ENCODE measurements at places on chromosomes 7 and 10.

DNA sequence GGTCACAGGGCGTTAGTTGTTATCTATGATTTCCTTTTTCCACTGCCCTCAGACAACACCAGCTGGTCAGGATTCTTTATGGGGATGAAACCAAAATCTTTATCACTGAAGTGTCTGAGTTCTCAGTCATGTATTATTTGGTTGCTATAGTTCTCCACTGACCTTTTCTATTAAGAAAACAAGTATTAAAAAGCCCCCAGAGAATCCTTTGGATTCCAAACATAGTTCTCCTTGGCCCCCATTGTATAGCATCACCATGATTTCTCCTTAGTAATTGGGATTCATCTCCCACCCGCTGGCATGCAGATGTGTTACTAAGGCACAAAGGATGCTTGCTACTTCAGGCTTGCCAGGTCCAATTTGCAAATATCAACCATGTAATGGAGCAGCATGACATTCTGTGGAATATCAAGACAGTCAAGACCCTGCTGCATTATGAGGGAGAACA lies 94.3 kb downstream of the IQUB start:
- no peak for DNase-seq

DNA sequence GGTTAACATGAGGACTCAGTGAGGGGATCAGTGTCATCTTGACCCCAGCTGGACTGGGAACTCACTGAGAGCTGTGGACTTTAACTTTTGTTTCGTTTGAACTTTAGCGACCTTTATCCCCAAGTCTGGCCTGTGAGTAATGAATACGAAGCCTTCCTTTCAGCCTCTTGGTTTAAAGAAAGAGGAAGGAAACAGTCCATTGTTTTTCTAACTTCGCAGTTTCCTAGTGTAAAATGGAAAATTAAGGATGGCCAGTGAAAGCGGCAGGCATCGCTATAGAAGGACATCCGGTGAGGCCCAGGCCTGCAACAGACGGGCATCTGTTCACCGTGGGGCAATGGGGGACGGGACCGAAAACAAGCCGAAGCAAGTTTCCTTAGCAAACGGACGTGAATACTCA lies 44.1 kb upstream of the ADO start:
- no peak for DNase-seq

DNA sequence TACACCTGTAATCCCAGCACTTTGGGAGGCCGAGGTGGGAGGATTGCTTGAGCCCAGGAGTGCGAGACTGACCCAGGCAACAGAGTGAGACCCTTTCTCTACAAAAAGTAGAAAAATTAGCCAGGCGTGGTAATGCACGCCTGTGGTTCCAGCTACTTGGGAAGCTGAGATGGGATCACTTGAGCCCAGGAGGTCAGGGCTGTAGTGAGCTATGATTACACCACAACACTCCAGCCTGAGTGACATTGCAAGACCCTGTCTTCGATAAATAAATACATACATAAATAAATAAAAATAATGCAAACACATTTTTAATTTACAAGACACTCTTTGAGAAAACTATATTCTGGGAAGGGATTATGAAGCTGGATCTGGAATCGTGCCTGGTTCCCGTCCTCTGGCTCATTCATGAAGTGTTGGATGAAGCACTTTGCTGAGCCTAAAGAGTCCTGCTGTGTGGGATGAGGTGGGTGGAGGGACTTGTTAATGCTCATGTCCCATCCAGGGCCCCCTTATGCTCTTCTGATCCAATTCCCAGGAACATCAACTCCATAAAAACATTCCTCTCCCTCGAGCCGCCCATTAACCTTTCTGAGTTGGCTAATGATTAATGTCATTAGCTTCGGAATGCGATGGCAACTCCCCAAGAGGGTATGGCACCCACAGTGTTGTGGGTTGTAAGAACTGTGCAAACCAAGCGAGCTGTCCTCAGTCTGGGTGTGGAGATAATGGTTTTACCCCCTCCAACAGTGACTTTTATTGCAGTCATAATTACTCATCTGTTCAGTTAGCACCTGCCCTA lies 236.3 kb downstream of the BAMBI start:
- no peak for DNase-seq

GRCh38 chr7:44966731-44967538 lies 11.9 kb downstream of the MYO1G start:
- no peak for DNase-seq

DNA sequence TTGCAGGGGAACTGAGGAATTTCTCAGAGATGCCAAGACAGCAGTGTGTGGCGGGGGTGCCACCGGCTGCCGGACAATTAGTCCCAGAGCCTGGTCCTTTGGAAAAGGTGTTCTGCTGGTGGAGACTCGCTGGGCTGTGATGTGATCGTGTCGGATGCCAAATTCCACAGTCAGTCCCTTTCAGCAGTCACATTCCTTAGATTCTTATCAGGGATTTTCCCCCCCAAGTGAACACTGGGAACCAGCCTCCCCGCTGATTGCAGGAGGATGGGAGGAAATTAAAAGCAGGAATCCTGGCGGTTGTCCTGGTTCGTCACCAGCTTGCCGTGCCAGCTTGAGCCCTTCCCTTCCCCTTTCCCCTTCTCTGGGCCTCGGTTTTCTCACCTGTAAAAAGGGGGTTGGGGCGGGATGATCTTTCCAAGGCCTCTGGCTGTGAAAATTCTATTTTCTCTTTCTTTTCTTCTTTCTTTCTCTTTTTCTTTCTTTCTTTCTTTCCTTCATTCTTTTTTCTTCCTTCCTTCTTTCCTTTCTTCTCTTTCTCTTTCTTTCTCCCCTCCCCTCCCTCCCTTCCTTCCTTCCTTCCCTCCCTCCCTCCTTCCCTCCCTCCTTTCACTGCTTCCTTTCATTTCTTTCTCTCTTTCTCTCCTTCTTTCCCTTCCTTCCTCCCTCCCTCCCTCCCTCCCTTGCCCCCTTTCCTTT lies 39.6 kb downstream of the COL26A1 start:
- DNase-seq, result no peak

DNA sequence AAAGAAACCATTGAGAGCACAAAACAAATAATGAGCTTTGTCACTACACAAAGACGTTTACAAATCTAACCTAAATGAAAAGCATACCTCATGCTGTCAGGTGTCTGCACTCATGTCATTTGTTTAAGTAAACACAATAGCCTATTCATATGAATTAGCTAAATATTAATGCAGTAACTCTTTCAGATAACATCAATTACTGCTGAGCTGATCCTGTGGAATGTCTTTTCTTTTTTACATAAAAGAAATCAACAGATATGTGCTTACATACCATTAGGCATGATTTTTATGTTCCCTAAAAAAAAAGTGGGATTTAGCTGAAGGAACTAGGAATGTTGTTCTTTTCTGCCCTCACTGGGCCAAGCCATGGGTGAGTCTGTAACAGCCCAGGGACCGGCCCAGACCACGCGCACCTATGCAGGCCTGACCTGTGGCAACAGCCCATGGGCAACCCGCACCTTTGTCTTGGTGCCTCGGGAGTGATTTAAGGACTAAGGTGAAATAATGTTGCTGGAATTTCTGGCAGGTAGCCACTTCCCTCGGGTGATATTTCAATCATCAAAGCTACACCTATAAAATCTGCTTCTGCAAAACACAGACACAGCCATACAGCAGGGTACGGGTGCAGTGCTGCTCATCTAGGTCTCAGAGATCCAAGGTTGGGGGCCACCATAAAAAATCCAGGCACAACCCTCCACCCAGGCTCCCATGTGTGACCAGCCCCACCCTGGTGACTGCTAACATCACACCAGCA lies 44.6 kb downstream of the FGFR2 start:
- no peak for DNase-seq

- no peak for DNase-seq
Measured at GRCh38 chr10:27490807-27491206, 13.3 kb upstream of the RAB18 start.

GRCh38 chr10:126422567-126422966 lies 34.3 kb upstream of the ADAM12 start:
- DNase-seq, result no peak

DNA sequence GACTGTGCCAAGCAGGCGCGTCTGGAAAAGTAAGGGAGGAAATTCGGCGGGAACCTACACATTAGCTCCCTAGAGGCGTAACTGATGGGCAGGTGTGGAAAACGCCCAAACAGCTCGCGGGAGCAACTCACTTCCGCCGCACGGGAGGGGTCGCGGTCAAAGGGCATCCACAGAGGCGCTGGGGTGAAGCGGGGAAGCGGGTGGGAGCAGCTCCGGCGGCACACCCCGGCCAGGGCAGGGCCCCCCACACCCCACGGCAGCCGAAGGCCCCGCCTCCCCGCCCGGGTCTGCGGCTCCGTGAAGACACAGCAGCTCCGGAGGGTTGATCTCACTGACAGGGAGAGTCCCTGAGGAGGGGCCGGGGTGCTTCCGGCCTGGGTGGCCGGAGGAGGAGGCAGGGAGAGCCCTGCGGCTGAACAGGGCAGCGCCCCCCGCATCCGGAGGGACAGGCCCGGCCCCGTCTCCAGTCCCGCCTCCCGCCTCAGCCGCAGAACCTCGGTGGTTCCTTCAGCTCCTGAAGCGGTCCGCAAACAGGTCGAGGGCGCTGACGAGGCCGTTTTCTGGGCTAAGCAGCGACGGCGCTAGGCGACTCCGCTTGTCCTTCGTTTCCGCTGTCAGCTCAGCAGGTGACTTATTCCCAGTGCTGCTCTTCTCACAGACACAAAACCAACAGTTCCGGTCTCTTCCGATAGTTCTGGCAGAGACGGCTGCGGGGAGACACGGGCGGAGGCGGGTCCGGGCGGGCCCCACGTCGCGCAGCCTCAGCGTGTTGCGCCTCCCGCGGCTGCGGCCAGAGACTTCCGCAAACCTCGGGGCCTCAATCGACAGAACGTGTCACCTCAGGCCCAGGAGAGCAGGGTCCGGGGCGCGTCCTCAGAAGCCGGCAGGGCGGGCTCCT lies 276.1 kb downstream of the DNAJB6 start:
- DNase-seq, result no peak

- DNase-seq, result no peak
Measured at GRCh38 chr10:99621454-99622251, 1.4 kb upstream of the SLC25A28 start.

- DNase-seq, result peak; percentile 84
Measured at GRCh38 chr10:102645388-102645740, 1.1 kb downstream of the TRIM8 start.

DNA sequence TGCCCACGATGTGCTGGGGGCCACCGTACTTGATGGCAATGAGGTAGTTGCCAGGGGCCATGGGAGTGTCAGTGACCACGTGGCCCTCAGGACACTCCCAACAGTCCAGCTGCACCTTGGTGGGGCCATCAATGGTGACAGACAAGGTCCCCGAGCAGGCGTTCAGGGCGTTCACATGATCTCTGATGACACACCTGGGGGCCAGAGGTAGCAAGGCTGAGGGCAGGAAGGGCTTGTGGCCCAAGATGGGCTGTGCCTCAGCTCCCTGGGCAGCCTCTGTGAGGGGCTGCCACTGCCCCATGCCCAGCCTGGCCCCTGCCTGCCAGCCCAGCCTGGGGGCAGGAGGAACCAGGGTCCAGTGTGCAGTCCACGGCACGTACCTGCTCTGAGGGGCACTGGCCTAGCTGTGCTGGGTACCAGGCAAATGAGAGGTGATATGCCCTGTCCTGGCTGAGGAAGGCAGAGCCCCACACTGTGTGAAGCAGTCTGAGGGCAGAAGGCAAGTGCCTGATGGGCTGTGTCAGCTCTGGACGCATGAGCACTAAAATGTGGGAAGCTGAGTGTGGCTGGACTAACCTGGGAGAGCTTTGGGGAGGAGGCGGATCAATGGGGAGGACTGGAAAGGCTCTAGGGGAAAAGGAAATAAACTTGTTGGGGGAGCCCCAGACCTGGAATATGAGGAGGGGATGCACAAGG lies 3.5 kb upstream of the KCP start:
- DNase-seq, result no peak

GRCh38 chr7:25846722-25847121 lies 305.3 kb upstream of the NFE2L3 start:
- DNase-seq, result no peak

GRCh38 chr10:133373174-133374090 lies at the start of gene ECHS1:
ECHS1 (minus strand) TSS chr10:133373354; CDS start chr10:133373333, 21 bp downstream.
- DNase-seq, result peak; percentile 91

DNA sequence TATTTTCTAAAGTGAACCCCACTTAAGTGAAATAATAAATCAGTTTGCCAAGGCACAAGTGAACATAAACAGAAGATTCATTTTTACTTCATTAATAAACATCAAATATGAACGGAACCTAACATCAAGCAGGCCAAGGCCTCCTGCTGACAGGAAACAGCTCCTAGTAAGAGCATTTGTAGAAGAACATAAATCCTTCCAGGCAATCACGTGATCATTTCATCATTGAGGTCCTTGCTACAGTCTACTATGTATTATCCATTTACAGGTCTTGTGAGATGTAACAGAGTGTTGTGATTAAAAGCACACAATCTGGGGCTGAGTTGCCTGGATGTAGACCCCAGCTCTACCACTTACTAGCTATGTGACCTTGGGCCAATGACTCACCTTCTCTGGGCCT lies 70.6 kb downstream of the CALD1 start:
- no peak for DNase-seq

DNA sequence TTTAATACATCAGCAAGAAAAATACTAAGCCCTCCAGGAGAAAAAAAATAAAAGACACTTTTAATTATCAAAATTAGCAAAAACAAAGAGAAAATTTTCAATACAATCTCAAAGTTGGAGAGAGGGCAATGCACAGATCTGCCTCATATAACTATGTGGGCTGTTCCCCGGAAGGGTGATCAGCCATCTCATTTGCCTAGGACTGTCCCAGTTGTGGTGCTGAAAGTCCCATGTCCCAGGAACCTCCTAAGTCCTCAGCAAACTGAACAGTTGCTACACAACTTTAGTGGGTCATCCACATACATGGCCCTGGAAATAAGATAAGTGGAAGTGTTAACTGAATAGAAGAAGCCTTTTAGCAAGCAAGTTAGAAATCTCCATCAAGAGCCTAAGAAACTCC lies 14.4 kb downstream of the CFAP70 start:
- no peak for DNase-seq

DNA sequence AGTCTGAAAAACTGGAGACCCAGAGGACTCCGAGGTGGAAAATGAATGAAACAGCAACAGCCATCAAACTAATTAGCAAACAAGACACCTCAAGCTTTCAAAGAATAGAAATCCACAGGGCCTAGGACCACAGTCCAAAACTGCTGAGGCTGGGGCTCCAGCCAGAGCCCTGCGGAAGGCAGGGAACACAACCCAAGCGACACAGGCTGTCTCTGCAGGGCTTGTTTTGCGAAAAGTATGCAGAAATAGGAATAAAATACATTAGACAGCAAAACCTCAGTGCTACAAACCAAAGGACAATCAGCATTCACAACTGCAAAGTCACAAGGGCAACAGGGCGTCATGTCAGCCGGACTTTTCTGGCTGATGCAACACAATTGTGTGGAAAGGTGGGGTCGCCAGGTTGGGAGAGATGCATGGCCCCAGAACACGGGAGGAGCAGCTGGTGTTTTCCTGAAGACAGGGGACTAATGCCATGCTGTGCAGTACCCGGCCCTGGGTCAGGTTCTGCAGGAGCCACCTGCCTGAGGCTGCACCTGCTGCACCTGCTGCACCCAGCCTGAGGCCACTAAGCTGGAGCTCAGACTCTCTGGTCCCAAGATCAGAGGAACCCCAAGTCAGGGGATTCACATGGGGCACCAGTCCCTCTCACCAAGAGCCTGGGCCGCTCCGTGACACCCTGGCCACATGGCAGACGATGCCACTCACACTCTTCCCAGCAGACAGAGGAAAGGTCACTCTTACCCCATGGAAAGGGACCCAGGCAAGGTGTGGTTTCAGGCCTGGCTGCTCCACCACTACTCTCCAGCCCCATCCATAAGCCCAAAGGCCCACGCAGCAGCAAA lies 74.2 kb downstream of the MAD1L1 start:
- no peak for DNase-seq

- DNase-seq, result no peak
Measured at GRCh38 chr10:33132626-33133025, 174.6 kb upstream of the ITGB1 start.
